ENCODE measurements at places on chromosomes 7 and 10.
A peak's percentile ranks its signal among the peaks of the same experiment; 100 is the strongest.

GRCh38 chr7:137642472-137642871, 204.3 kb downstream of the DGKI start:
- no peak for DNase-seq

- DNase-seq = no peak
Observed at GRCh38 chr10:10270126-10271050, 747.3 kb upstream of the CELF2 start.

- no peak for DNase-seq
Observed at GRCh38 chr7:149598721-149599308, 101.2 kb upstream of the ZNF746 start.

GRCh38 chr7:155964543-155964942, 152.3 kb upstream of the SHH start:
- no peak for DNase-seq

DNA sequence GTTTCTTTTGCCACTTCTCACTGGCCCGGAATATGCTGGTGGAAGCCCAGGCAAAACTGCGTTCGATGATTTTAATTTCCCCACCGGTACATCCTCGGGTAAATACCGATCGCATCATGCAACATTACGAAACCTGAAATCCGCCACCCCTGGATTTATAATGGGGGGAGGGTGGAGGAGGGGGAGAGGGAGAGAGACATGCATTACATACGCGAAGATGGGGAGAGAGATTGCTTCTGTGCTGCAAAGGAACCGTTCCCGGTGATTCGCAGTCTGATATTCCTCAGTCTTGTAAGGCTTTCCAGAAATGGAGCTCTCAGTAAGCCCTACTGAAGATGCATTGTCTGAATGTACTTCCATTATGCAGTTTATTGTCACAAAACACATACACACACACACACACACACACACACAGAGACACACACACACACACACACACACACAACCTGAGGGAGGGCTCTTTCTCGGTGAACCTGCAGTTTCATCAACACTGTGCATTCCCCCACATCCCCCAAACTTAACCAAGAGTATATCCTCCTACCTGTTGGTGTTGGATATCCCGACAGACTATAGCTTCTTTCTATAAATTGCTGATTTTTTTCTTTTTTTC, 741 bp downstream of the GPR85 start:
- no peak for DNase-seq

GRCh38 chr7:73742338-73742752, 3.7 kb upstream of the ABHD11 start:
- DNase-seq = no peak

- no peak for DNase-seq
Observed at GRCh38 chr7:5462216-5462615, 38.6 kb upstream of the TNRC18 start.

GRCh38 chr10:128823201-128823600, 643.8 kb upstream of the MGMT start:
- DNase-seq = no peak

DNA sequence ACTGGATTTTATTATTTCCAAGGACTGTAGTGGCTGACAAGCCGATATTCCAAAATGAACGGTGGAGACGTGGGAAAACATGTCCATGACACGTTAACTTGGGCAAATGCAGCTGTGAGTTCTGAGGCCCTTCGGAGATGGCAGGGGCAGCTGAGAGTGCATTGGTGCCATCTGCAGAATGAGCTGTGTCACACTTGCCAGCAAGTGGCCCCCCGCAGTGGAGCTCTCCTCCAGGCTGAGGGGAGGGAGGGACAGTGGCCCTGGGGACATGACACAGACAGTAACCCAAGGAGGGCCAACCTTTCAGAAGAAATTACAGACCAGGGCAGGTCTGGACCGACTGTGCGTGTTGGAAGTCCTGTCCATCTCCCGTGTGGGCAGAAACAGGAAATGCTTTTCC, 139.4 kb downstream of the SVIL start:
- no peak for DNase-seq

GRCh38 chr10:133355266-133355665, 2.6 kb downstream of the FUOM start:
- no peak for DNase-seq

GRCh38 chr7:15327001-15327400, 234.8 kb downstream of the AGMO start:
- DNase-seq = no peak

GRCh38 chr10:124296121-124296812, 122.5 kb downstream of the OAT start:
- DNase-seq = no peak

GRCh38 chr7:130986261-130986690, 252.3 kb upstream of the KLF14 start:
- DNase-seq = no peak

- no peak for DNase-seq
Observed at GRCh38 chr10:126734967-126735366, 64.5 kb upstream of the C10orf90 start.

DNA sequence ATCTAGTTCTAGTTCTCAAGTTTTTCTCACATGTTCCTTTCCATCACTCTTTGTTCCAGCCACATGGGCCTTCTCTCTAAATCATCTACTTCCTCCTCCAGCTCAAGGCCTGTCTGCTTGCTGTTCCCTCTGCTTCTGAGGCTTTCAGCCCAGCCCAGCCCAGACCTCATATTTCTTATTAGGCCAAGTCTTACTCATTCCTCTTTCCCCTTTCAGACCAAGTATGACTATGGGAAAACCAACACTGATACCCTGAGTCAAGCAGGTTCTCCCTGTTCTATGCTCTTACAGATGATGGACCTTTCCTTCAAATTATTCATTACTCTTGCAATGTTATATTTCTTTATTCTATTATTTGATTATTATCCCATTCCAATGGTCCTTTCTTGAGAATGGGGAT, 80.3 kb upstream of the SEM1 start:
- DNase-seq = no peak

DNA sequence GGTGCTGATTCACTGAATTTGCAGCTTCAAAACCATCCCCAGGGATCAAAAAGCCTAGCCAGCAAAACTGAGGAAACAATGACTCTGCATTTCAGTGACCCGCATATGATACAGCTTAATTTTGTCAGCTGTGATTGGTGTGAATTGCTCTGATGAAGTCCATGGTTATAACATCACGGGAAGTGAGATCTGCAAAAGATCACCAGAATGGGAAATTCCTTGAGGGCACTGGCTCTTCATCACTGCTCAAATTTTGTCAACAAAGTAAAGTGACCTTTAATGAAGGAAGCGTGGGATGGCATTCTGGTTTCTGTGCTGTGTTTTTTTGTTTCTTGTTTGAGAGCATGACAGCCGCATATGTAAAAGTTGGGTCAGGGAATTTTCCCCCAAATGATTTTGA, 745.9 kb downstream of the GATA3 start:
- no peak for DNase-seq

DNA sequence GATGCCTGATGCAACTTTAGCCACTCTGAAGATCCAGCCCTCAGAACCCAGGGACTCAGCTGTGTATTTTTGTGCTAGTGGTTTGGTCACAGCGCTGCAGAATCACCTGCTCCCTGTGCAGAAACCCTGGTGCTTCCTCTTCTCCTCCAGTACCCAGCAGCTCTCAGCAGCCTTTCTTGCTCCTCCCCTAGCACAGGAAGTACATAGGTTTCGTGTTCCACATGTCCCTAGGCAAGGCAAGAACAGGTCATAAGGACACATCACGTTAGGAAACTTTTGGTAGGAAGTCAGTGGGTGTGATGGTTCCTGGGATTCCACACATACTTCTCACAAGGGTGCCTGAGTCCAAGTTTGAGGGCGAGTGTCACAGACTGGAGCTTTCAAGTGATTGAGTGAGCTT, 167.9 kb upstream of the PRSS1 start:
- no peak for DNase-seq

- DNase-seq = peak; percentile 25
Observed at GRCh38 chr10:61903221-61903927, 1.9 kb downstream of the ARID5B start.

GRCh38 chr10:132900211-132900756, 42.1 kb downstream of the CFAP46 start:
- no peak for DNase-seq

DNA sequence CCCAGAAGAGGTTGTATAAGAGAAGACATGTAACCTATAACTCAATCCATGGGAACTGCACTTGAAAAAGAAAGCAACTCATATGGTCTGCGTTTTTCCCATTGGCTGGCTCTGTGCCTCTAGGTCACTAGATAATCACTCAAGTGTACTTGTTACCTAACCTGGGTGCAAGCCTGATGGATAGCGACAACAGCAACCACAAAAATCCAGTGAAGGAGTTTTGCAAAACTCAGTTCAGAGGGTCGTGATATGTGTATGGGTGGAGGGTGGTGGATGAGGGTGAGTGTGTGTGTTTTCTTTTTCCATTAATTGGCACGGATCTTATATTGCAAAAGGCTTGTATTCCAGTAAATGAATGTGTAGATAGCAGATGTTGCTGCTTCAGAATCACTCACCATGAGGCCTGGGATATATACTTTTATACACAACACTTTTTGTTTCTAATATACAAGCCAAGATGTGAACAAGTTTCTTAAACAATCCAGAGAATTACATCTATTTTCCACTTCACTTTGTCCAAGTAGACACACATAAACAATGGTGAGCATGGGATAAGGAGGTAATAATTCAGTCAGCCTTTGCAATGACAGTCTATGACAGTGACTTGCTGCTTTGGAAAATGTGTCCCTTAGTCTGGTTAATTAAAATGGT, 286.9 kb upstream of the DKK1 start:
- DNase-seq = no peak

DNA sequence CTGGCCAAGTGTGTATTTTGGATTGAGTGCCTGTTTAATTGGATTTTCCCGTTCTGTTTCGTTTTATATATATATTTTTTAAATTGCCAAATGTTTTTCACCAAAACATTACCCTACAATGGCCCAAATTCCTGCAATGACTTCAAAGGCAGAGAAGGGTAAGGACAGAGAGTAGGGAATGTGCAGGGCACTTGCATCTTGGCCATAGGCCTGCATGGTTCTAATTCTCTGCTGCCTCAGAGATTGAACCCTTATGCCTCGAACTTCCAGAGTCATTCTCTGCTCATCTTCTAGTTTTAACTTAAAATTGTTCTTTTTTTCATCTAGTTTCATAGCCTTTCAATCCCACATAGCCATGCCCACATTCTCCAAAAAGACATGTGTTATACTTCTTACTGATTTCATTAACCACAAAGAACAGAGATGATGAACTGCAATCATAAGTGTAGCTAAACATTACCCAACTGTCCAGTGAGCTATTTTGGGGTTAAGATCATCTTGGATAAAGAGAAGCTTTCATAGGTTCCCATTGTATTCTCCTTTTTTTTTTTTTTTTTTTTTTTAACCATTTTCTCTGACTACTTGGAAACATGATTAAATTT, 177.6 kb downstream of the PLXDC2 start:
- DNase-seq = no peak

DNA sequence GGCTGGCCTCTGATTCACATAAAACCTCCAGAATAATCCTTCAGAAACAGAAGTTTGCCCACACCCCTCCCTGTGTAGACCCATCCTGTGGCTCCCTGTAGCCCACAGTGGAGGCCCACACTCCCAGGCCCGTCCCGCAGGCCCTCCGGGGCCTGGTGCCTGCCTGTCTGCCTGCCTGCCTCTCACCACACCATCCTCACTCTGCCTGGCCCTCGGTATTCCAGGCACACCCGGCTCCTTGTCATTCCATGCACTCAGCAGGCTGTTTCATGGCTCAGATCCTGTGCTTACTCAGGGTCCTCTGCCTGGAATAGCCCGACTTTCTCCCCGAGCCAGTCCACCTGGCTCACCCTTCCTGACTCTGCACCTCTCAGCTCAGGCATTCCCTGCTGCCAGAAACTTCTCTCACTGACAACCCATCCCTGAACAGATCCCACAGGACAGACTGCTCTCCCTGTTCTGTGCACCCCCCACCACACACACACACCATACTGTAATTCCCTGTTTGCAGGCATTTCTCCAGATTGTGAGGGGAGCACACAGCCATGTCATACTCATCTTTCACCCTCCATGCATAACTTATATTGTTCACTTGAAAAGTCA, 498.0 kb upstream of the ZMIZ1 start:
- DNase-seq = no peak

- no peak for DNase-seq
Observed at GRCh38 chr10:86614853-86615252, 39.5 kb upstream of the OPN4 start.

DNA sequence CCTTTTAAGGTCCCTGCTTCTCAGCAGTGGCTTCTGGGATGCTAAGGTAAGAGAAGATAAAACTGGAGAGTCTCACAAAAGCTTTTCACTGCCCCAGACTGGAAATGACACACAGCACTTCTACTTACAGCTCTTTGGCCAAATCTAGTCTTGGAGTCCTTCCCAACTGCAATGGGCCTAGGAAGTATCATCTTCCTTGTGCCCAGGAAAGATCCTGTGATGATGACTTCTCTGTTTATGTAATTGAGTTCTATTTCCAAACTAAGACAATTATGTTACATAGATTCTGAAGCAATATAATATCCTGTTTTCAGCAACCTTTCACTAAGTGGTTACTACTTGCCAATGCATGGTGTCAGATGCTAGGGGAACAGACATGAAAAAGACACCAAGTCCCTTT, 234.1 kb downstream of the PTEN start:
- DNase-seq = no peak

- DNase-seq = no peak
Observed at GRCh38 chr7:155886391-155887173, 74.3 kb upstream of the SHH start.

DNA sequence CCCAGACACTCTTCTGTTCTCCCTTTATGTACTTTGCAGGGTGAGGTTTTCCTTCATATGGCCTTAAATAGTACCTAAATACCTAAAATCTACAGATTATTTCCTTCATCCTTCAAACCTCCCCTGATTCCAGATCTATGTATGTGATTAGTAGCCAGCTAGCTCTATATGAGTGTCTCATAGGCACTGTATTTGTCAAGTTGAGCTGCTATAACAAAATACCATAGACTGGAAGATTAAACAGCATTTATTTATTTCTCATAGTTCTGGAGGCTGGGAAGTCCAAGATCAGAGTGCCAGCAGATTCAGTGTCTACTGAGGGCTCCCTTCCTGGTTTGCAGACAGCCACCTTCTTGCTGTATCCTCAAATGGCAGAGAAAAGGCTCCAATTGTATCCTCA, 60.6 kb upstream of the MSRB2 start:
- DNase-seq = no peak

- DNase-seq = no peak
Observed at GRCh38 chr10:119768455-119769094, 42.7 kb downstream of the INPP5F start.

- no peak for DNase-seq
Observed at GRCh38 chr7:139639563-139639962, 116.1 kb downstream of the CLEC2L start.

GRCh38 chr10:6595499-6595898, 15.4 kb upstream of the PRKCQ start:
- DNase-seq = no peak

GRCh38 chr10:86305521-86305920, 61.1 kb downstream of the GRID1 start:
- DNase-seq = no peak

GRCh38 chr7:108178398-108178797, 48.2 kb upstream of the LAMB4 start:
- no peak for DNase-seq

GRCh38 chr7:134048166-134048565, 79.0 kb upstream of the LRGUK start:
- no peak for DNase-seq

- no peak for DNase-seq
Observed at GRCh38 chr7:74174606-74175082, 488 bp downstream of the EIF4H start.
